ENCODE measurements at places on chromosomes 2 and 18.

- DNase-seq = no peak
Measured at GRCh38 chr2:17107151-17107550, 411.1 kb downstream of the RAD51AP2 start.

DNA sequence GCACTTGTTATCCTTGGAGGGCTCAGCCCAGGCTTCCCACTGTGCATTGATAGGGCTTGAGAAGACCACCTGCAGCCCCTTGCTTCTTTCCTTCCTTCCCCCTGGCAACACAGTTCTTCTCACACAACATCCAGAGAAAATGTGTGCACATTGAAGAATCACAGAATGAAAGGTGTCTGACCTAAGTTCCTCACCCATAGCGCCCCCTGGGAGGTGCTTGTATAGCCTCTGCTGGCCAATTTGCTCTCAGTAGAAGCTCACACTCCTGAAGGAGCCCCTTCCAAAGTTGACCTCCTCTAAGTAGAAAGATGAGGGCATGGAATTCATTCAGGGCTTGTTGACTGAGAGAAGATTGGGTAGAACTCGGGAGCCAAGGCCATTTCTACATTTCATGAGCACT, 758.4 kb upstream of the KLHL29 start:
- no peak for DNase-seq

- no peak for DNase-seq
Measured at GRCh38 chr2:54966837-54967236, 83.4 kb downstream of the RTN4 start.

DNA sequence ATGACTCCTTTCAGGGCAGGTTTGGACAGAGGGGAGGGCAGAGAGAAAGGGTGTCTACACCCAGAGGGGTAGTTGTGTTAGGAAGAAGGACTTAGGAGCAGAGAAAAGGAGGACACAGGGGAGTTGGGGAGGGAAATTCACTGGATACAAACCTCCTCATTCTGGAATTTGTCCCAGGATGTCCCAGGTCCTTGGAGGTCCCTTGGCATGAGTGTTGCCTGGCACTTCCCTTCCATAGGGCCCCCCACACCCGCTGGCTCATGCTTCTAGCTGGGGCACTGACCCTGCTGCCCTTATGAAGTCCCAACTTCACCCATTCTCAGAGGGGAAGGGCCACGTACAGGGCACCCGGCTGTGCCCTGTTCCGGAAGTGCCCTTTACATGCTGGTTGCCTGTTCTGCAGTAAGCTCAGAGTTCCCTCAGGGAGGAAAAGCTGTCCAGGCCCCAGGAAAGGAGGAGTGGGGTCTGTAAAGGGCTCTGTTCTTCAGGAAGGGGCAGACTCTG, 93.6 kb upstream of the SMAD2 start:
- no peak for DNase-seq

DNA sequence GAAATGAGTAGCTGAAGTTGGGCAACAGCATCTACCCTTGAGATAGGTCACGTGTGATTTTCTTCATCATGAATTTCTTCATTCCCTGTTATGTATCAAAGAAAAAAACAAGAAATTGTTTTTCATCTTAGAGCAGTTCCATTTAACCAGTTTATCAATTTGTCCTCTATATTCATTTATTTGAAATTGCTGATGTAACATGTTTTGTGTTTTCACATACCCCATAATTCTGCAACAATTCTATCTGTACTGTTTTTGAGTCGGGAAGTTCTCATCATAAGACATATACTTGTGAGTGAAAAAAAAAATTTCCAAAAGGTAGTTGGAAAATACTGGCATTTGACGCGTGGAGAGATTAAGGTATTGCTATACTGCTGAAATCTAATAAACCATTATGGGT, 422.6 kb upstream of the REG3G start:
- DNase-seq = no peak

DNA sequence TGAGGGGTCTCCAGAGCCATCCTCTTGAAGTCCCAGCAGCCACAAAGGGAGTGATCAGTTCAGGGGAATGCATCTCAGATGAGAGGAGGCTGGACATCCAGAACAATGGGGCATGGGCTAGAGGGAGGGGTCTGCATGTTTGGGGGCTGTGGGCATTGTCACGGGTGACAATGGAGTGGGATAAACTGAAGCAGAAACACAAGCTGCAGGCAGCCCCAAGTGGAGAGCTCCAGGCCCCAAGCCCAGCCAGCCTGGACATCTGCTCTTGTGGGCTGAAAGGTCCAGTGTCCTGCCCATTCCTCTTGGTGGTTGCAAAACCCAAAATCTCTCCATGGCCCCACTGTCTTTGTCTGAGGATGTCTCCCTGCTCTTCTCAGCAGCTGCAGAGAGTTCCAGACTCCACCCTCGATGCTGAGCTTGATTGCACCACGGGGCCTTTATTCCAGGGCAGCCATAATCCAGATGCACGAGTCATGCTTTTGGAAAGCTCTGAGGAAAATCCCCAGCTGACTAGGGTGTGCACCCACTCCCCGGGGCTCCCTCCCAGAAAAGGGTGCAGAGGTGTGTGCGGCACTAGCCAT, 149.4 kb downstream of the TNS1 start:
- no peak for DNase-seq

GRCh38 chr2:61550375-61551209, 12.4 kb upstream of the XPO1 start:
- DNase-seq = no peak

DNA sequence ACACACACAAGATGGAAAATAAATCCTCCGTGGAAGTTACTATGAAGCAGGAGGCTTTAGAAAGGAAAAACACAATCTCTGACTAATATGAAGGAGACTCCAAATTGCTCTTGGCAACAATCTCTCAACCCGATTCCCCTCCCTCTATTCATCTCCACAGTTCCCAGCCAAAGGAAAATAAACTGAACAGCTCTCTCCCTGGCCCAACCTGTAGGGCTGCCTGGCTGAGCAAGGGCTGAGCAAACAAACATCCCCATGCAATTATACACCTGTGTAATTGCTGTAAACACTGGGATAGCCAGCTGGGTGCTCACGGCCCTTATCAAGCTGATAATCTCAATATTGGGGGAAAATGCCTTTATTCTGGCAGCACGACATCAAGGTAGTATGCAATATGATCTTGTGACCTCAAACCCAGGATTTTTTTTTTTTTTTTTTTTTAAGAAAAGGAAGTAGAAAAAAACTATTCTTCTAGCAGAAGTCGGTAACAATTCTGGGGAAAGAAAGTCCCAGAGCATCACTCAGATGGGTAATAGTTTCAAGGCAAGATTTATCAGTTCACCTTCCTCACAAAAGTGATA, 203.3 kb upstream of the SMAD2 start:
- no peak for DNase-seq

- no peak for DNase-seq
Measured at GRCh38 chr2:43853141-43854081, 14.6 kb downstream of the ABCG8 start.

DNA sequence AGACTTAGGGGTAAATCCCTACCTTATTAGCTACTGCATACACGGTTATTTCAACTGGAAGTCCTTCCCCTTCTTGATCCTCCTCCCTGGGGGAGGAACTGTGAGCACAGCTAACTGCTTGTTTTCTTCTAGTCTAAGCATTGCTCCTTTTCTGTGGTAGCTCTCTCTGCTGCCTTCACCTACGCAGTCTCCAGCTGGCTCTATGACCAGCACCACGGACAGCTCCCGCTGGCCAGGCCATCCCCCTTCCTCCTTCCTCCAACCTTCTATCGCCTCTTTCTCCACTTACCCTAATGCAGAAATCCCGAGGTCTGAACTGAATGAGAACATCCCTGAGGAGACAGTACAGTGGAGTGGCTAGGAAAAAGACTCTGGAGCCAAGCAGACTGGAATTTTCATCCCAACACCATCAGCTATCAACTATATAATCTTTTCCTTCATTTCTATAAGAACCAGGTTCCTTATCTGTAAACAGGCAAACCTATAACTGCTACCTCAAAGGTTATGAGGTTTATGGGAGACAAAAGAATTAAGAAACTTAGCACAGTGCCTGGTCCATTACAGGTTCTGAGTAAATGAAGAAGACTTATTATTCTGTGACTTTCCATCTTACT, 4.7 kb upstream of the CFAP65 start:
- DNase-seq = peak; percentile 27

DNA sequence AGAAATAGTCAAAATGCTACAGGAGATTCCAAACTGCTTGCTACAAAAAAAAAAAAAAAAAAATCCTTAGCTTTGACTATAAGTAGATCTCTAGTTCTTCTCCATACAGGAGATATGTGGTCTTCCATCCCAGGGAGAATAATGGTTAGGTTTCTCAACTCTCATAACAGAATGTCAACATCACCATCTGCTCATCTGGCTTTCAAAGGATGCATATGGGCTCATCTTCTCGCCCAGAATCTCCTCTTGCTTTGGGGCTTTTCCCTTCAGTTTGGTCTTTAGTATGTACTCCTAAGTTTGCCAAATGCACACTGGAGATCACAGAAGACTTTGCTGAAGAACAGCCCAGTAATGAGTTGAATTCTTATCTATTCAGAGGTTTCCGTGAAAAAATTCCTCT, 240.7 kb downstream of the NRXN1 start:
- DNase-seq = no peak

GRCh38 chr2:152766928-152767327, 48.5 kb downstream of the ARL6IP6 start:
- no peak for DNase-seq

DNA sequence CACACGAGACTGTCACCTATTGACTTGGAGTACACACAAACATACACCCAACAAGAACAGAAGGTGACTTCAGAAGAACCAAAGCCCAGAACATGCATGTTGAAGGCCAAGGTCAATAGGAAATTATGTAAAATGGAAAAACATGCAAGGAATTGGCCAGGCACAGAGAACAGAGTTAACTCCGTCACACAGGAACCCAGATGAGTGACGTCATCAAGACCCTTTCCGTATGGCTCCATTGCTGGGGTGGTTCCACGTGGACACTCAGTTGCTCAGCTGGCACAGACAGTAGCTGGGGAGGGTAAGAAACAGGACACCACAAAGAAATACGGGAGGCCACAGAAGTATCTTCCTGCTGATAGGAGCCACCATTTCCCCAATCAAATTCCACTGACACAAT, 18.4 kb downstream of the SOX11 start:
- DNase-seq = no peak

DNA sequence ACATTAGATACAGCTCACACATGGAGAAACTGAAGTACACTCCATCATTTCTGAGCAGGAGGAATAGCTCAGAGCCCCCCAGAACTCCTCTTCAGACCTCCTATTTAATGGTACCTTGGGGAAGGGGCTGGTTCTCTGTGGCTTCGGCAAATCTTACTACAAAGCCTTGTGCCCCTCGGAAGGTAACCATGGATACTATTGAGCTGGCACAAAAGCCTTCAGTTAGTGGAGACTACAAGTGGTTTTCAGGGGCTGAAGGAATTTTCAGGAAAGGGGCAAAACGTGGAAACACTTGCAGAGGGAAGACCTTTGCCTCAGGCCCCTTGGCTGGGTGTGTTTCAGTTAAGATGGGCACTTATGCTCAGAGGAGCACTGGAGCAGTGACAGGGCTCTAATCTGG, 1.1 kb upstream of the FAM237A start:
- DNase-seq = no peak

DNA sequence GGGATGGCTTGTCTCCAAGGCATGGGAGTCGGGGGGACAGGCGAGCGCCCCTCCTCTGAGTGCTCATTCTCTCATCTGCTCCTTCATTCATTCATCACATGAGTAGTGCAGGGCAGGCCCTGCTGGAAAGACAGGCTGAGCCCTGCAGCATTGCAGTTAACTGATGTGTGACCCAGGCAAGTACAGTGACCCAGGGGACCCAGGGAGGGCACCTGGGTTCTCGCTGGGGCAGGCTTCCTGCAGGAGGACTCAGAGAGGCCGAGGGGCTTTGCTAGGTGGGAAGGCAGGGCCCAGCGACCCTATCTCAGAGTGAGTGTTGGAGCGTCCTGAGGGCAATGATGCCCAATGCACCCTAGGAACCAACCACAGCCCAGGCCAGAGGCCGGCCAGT, 30.6 kb downstream of the HJURP start:
- no peak for DNase-seq

- no peak for DNase-seq
Measured at GRCh38 chr2:150705767-150706166, 218.3 kb upstream of the RND3 start.

GRCh38 chr18:79495591-79496071, 99.9 kb downstream of the NFATC1 start:
- DNase-seq = no peak

GRCh38 chr18:3179430-3180089, 40.2 kb downstream of the MYOM1 start:
- DNase-seq = no peak

GRCh38 chr2:32425719-32426141, 68.9 kb downstream of the BIRC6 start:
- DNase-seq = no peak
